Anterior cingulate cortex (tissue), 58 donors: ENCODE measurements at places on chromosomes 16 and 17.

- no peak for DNase-seq
These were observed 13.4 kb upstream of the FAM83G start for GRCh38 chr17:19017804-19018599.

DNA sequence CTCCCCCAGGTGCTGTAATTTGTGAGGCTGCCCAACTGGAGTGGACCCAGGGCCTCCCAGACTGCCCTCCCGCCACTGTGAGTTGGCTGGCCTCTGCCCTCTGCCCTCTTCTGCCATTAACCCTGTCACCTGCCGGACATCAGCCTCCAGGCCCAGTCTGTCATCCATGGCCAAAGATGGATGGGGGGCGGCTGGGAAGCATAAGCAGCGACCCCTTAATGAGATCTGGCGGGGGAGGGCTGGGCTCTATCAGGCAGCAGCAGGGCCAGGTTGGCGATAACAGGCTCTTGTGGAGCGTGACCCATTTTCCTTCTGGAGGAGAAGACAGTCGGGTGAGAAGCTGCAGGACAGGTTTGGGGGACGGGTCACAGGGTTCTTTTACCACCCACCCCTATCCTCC lies 25.3 kb downstream of the CDK5RAP3 start:
- DNase-seq = no peak

- DNase-seq = no peak
These were observed 29.3 kb downstream of the ADCY7 start for GRCh38 chr16:50295541-50296132.

DNA sequence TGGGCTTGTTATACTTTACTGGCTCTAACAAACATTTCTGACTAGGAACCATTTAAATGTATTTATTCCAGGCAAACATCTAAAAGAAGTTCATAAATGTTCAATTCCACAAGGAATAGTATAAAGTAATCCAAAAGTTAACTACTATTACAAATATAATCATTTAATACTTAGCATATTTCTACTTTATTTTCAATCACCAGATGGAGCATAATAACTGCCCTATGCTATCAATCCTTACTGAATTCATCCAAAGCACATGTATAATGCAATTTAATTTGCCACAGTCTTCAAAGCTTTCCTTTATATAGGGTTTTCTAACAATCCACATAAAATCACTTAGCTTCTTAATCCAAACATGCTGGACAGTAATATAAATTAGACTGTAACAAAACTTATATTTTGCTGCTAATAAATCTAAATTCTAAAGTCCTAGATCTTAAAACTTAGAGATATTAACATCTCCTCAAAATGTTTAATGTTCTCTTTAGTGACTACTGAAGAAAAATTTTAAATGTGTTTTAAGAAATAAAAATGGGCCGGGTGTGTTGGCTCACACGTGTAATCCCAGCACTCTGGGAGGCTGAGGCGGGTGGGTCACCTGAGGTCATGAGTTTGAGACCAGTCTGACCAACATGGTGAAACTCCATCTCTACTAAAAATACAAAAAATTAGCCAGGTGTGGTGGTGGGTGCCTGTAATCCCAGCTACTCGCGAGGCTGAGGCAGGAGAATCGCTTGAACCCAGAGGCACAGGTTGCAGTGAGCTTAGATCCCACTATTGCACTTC lies 5.9 kb downstream of the MEIOB start:
- no peak for DNase-seq

DNA sequence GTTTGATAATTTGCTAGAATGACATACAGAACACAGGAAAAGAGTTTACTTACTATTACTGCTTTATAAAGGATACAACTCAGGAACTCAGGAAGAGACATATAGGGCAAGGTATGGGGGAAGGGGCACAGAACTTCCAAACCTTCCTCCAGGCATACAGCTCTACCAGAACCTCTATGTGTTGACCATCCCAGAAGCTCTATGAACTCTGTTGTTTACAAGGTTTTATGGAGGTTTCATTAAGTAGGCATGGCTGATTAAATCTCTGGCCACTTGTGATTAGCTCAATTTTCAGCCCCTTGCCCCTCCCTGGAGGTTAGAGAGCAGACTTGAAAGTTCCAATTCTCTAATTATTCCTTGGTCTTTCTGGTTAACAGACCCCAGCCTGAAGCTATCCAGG lies 60.2 kb upstream of the C17orf78 start:
- no peak for DNase-seq

DNA sequence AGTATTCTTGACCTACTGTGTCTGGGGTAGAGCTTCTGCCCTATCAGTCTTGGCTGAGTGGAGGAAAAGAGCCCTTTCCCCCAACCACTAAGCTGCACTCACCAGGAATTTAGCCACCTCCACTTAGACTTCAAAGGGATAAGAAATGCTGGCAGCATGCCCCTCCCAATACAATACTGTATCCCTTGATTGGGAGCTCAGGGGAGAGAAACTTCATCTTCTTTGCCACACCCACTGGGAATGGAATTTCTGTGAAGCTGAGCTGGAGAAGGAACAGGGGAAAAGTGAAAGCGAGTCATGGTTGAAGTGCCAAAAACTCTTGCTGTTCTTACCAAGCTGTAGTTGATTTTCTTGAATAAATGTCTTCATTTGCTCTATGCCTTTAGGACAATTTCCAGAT lies 68.8 kb downstream of the CEP112 start:
- DNase-seq = no peak

DNA sequence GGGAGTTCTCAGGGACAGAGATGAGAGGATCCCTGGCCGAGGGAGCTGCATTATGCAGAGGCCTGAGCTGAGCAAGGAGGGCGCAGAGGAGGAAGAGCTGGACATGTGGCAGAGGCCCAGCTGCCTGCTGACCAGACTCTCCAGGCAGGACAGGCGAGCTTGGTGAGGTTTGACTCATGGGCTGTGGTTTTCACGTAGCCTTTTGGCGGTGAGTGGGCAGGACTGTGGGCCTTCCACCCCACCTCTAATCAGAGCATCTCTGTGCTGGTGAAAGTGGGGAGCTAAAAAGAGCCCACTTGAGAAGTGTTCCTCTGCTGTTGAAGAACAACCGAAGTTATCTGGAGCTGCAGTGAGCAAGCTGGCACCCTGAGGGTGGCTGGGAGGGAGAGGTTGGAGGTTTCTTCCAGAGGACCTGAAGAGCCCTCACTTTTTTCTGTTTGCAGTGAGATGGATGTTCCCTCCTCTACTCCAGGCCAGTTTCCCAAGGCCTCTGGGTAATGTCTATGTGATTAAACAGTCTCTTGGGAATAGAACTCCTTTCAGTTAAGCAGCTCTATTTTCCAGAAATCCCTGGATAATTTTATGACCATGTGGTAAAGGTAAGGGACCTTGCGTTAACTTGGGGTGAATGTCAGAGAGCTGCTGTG lies 11.9 kb downstream of the EPN2 start:
- DNase-seq = peak; percentile 42

- no peak for DNase-seq
These were observed 11.4 kb downstream of the SLC13A5 start for GRCh38 chr17:6701719-6702118.
